Stimulated activated CD4-positive, alpha-beta T cell treated with anti-CD3 and anti-CD28 coated beads, Interleukin-2, amount 100 ng/mL, for 24 hours (primary cell): ENCODE measurements at places on chromosomes 11 and 22.
A peak's percentile ranks its signal among the peaks of the same experiment; 100 is the strongest.

GRCh38 chr11:12409621-12410005, 32.2 kb downstream of the PARVA start:
- no peak for DNase-seq

GRCh38 chr11:76206327-76207081, at the start of gene WNT11:
WNT11 (minus strand) TSS chr11:76206502; CDS start chr11:76206407, 95 bp downstream.
- peak; percentile 39 for DNase-seq

- no peak for DNase-seq
Observed at GRCh38 chr11:1743585-1744136, 6.7 kb downstream of the IFITM10 start.

- DNase-seq, result no peak
Observed at GRCh38 chr11:109209572-109209971, 212.4 kb upstream of the C11orf87 start.

- DNase-seq, result no peak
Observed at GRCh38 chr22:27299181-27300085, 502.1 kb downstream of the MN1 start.

DNA sequence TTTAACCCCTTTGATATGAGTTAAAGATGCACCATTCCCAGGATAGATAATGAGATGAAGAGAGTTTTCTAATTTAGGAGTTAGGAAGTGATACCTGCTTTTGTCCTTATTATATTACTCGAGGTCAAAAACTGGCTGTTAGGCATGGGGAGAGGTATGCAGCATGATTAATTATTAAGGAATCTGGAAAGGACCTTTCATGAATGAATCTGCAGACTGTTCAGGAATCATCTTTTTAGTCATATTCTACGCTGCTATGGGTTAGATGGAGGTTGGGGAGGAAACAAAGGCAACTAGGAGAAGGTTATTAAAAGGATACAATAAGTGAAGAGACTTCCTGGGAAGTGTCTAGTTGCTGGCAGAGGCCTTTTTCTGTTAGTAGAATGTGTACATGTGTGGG, 492.4 kb upstream of the CCDC90B start:
- no peak for DNase-seq

DNA sequence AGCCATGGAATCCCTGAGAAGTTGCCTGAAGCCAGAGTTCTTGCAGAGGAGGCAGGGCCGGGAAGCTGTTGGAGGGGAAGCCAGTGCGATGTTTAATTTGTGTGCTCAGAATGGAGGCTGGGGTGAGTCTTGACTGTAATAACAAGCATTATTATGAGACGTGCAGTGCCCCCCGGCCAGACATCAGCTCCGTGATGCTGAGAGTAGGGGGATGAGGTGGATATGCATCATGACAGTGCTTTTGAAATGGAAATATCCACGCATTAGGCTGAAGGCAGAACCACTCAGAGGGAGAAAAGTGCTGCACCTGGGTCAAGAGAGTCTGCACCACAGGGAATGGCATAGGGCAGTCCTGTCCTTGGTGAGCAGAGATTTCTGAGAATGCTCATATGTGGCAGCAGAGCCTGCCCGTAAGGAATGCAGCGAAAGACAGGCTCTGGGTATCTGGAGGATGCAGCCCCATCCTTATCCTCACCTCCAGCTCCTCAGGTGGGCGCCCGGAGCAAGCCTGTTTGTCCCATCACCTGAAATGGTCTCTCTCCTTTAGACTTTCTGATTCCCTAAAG, 37.6 kb upstream of the SEZ6L start:
- no peak for DNase-seq

DNA sequence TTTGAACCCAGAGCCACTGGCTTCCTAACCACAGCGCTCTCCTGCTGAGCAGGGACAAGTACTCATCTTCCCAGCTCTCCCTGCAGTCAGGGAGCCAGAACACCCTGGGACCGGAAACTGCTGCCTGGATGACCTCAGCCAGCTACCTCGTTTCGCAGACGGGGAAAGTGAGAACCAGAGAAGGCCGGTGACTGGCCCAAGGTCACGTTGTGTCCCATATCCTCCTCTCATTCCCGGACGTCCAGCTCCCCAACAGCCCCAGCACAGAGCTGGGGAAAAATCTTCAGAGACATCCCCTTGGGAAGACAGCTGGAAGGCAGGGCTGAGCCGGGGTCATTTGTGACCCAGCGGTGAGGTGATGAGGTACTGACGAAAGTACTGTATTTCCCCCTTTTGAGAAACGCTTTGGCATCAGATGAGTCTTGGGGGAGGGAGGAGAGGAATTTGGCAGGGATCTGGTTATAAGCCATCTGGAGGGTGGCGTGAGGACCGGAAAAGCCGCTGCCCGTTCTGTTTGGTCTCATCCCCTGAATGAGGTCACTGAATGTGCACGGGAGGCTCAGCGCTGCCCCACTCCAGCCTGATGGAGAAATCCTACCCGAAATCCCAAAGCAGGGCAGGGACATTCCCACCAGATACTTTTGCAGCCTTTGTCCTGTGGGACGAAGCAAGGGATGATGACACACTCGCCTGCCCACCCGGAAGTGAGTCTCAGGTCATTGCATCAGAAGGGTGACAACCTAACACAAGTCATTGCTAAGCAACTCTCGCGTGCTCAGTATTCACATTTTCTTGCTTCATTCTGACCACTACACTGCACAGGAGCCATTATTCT, 41.1 kb downstream of the LIF start:
- DNase-seq, result no peak

DNA sequence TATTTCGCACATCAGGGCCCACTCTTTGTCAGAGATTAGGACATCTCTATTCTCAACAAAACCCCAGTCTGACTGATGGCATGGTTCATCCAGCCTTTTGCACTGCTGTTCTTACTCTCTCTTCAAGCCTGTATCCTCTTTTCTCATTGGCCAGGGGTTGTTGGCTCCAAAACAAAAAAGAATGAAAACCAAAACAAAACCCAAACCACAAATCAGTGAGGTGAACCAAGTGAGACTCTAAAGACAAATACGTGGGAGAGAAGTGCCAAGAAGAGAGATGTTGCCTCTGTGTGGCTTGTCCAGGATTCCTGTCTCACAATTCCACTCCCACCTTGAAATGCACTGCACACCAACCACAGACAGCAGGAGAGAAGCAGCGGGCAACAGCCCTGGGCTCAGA, 278.9 kb upstream of the NARS2 start:
- DNase-seq, result no peak

DNA sequence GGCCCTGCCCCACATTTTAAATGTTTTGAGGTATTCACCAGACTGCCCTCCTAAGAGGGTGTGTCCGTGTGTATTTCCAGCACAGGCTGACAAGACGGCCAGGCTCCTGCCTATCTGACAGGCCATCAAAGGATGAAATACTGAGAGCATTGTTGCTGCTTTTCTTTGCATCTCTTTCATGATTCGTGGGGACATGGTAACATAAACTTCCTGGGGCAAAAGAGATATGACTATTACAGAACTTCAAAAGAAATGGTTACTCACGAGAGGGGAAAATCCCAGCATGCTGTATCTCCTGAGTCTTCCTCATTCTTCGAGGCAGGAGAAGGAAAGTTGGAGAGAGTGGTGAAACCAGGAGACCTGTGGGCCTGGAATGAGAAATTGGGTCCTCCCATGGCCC, 10.3 kb upstream of the BIK start:
- DNase-seq, result no peak
